IgD-negative memory B cell (primary cell): ENCODE measurements at places on chromosomes 16 and 17. TPM values are rescaled to one million over a fixed set of nuclear protein-coding genes. Genes with fewer than 3 reads are reported as not detected.

CTRL gene
- 2.1 TPM for polyA plus RNA-seq

NPIPB9 gene
- polyA plus RNA-seq: 0.31 TPM

PLK1 gene
- polyA plus RNA-seq: 0.53 TPM

KRTAP4-4 gene
- not detected for polyA plus RNA-seq

KRTAP4-9 gene
- not detected for polyA plus RNA-seq

KRTAP9-4 gene
- polyA plus RNA-seq: not detected

GNAO1 gene
- polyA plus RNA-seq: 0.58 TPM

TPSD1 gene
- not detected for polyA plus RNA-seq

ECI1 gene
- 65.1 TPM for polyA plus RNA-seq

KIF19 gene
- polyA plus RNA-seq: 0.33 TPM

ZCCHC14 gene
- 0.53 TPM for polyA plus RNA-seq

UTS2R gene
- polyA plus RNA-seq: not detected

IL4R gene
- 69.6 TPM for polyA plus RNA-seq
